Uterine smooth muscle cell (primary cell): ENCODE measurements at places on chromosomes 11 and 22. TPM values are rescaled to one million over a fixed set of nuclear protein-coding genes. Genes with fewer than 3 reads are reported as not detected.

The GLYATL1 gene
- total RNA-seq, result 0.12 and 0.33 TPM in 2 replicates

The RPL27A gene
- total RNA-seq, result 534 and 721 TPM in 2 replicates

The CYTH4 gene
- total RNA-seq, result 0.12 and 0.33 TPM in 2 replicates

The SSTR3 gene
- 0.12 and 0.33 TPM in 2 replicates for total RNA-seq
